ENCODE measurements at places on chromosomes 7 and 10. TPM values are rescaled to one million over a fixed set of nuclear protein-coding genes. Genes with fewer than 3 reads are reported as not detected.

CHN2 gene
- 48.0 TPM for total RNA-seq

FGFR2 gene
- total RNA-seq, result 33.7 TPM

- DNase-seq, result no peak
Measured at GRCh38 chr10:47091421-47091820, 180.2 kb downstream of the PTPN20 start.

TLL2 gene
- not detected for total RNA-seq

ADAM12 gene
- total RNA-seq, result 0.63 TPM

- no peak for DNase-seq
Measured at GRCh38 chr7:78690174-78690573, 763.3 kb downstream of the MAGI2 start.

DNA sequence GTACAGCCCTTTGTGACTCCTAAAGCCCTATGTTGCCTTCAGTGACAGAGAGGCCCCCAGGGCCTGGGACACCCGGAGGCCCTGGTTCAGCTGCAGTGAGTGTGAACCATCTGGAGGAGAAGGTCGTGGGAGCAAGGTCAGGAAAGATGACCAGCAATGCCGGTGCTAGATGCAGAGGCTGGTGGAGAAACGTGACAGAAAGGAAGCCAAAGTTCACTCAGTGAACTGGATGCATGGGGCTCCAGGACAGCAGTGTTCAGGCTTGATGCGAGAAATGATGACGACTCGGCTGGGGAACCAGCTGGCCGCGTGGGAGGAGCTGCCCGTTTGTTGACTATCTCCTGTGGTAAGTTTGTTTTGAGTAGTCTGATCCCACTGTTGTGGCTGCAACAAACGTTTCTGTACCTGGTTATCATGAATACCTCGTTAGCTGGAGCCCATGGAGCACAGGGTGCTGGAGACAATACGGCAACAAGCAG, 54.1 kb upstream of the MKRN1 start:
- peak; percentile 80 for DNase-seq

DNA sequence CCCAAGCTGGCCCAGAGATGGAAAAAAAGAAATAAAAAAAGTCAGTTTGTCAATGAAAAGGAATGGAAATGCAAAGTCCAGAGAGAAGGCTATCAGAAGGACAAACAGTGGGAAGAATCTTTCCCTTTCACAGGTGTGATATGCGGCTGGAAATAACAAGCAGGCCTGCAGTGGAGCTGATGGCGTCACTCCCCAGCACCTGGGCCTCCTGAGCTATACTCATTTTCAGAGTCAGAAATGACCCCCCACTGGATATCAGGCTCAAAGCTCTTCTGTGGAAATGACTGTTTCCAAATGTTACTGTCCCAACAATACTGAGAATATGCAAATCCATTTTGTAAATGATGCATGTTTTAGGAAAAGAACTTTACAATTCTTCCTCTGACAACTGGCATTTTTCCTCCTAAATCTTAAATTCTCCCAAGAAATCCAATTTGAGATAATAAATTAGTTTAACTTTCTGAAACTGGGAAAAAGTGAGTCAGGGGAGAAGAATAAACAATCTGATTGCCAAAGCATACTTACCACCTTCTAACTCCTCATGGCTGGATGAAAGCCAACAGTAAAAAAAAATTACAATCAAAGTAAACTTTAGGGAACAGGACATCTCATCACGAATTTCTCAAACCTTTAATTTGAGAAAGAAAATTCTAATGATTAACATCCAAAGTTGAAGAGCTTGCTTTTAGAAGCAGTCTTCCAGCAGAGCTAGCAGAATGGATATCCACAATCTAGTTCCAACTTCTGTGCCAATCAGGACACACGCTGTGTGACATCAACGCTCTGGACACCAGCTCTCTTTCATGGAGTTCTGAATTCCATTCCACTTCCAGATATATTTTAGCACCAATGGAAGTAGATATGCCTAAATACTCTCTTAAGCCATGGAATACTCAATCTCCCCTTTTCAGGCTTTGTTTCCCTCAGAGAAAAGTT, 5.3 kb upstream of the CUZD1 start:
- no peak for DNase-seq

DNA sequence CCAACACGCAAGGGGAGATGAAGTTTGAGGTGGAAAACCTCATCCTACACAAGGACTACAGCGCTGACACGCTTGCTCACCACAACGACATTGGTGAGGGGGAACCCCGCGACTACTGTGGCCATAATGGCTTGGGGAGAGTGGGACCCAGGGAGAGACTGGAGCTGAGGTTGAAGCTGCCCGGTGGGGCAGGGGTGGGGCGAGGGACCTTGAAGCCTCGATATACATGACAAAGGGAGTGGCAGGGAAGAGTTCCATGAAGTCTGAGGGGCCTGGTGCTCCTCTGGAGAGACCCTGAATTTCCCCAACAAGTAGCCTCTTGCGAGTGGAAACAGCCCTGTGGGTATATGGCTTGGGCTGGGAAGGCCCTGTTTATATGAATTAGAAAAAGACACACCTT, 3.1 kb downstream of the PLAU start:
- no peak for DNase-seq

GRCh38 chr10:131885391-131886165, 15.2 kb upstream of the PPP2R2D start:
- peak; percentile 79 for DNase-seq

GRCh38 chr7:102152672-102153598, 133.7 kb upstream of the SH2B2 start:
- no peak for DNase-seq

DNA sequence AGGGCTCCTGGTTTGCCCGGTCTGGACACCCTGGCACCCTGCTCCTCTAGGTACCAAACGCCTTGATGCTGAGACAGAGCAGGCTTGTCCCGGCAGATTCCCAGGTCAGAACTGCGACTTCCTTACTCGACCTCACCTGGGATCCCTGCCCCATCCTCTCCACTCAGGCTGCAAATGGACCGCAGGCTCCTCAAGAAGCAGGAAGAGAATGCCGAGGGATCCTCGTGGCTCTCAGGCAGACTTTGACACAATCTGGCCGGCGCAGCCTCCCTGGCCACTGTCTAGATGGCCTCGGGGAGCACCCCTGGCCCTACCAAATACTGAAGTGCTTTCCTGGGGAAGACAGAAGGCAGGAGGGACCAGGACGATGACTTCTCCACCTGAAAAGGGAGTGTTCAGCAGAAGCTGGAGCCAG, 421 bp upstream of the NODAL start:
- no peak for DNase-seq

NYAP1 gene
- total RNA-seq, result 0.35 TPM

DNA sequence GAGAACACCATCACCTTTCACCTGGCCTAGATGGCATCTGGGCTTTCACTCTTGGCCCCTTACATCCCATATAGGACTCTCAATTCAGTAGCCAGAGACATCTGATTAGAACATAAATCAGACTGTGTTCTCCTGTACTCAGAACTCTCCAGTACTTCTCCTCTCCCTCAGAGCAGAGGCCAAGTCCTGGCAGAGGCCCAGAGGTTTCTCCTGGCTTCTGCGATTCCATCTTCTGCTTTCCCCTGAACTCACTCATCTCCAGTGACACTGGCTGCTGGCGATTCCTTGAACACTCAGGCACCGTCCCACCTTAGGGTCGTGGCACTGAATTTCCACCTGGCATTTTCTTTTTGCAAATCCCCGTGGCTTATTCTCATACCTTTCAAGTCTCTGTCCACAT, 4.9 kb upstream of the NEUROD6 start:
- DNase-seq, result no peak

- DNase-seq, result no peak
Measured at GRCh38 chr7:46247664-46248063, 326.6 kb upstream of the IGFBP3 start.

DNA sequence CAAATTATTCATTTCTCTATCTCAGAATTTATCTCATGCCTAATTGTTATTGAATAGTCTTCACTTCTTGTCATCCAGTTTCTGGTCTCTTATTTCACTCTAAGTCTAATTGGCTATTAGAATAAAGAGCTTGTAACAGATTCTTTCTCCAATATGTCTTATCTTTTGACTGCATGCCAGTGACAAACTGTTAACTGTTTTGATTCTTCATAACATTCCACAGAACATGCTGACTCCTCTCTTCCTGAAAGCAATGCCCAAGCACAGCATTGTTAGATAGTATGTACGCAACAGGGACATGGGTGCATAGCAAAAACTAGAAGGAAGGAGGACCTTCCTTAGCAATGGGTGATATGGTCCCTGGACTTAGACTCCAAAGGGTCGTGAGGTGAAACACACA, 65.4 kb downstream of the TRUB1 start:
- no peak for DNase-seq

- no peak for DNase-seq
Measured at GRCh38 chr10:7487528-7487927, 76.7 kb upstream of the SFMBT2 start.

OR2A7 gene
- total RNA-seq, result 5.3 TPM

GRCh38 chr7:83524277-83525075, 124.5 kb downstream of the SEMA3E start:
- no peak for DNase-seq

GRCh38 chr7:39536951-39537350, 29.3 kb upstream of the YAE1 start:
- DNase-seq, result no peak

DNA sequence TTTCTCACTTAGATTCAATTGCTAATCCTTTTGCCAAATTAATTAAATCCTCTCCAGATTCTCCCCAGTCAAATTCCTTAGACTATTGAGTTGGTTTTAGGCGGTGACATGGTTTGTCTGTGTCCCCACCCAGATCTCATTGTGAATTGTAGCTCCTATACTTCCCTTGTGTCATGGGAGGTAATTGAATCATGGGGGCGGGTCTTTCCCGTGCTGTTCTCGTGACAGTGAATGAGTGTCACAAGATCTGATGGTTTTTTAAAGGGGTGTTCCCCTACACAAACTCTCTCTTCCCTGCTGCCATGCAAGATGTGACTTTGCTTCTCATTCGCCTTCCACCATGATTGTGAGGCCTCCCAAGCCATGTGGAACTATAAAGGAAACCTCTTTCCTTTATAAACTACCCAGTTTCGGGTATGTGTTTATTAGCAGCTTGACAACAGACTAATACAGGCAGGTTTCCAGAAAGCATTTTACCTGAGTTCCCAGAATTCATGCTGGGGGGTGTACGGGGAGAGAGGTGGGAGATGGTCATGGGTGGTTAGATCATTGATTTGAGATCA, 44.7 kb upstream of the GARS1 start:
- DNase-seq, result no peak

- DNase-seq, result peak; percentile 85
Measured at GRCh38 chr10:70890917-70891431, 2.6 kb upstream of the PCBD1 start.

TCAF2 gene
- 2.2 TPM for total RNA-seq

DNA sequence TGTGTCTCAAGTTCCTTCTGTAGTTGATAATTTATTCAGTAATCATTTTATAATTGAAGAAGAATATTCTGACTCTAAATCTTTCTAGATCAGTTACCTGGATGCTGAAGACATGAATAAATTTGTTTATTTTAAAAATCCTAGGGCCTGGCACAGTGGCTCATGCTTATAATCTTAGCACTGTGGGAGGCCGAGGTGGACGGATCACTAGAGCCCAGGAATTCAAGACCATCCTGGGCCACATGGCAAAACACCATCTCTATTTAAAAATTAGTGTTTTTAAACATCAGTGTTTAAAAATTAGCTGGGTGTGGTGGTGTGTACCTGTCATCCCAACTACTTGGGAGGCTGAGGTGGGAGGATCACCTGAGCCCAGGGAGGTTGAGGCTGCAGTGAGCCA, 9.3 kb downstream of the POR start:
- no peak for DNase-seq

ZNF32 gene
- total RNA-seq, result 16.1 TPM

DNA sequence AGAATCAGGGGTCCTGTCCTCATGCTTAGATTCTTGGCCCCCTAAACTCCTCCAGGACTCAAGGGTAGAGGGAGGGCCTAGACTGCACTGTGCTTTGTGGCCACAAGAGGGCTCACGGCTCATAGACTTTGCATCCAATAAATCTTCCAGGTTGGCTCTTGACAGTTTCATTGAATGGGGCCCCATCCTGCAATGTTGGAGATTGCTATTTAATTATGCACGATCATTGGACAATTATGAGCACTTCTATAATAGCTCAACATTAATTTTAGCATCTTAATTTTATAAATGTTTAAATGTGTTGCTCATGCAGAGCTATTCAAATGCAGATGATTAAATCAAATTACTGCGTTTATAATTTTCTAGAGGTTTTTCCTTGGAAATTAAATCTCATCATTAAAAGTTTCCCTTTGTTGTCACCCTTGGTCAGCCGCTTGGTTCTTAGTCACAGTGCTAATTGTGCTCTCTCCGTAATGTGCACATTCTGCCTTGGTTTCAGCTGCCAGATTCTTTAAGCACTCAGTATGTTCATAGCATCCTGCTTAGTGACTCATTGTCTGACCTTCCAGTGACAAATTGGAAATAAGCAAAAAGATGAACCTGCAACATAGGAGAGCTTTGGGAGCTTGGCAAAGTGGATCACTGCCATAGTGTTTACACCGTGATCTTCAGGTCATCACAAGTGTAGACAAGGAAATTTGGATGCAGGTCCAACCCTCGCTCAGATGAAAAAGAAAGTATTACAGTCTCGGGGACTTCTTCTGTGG, 33.4 kb upstream of the PLPP4 start:
- DNase-seq, result peak; percentile 49

- DNase-seq, result no peak
Measured at GRCh38 chr10:43595739-43596298, 10.4 kb upstream of the ZNF485 start.

DNA sequence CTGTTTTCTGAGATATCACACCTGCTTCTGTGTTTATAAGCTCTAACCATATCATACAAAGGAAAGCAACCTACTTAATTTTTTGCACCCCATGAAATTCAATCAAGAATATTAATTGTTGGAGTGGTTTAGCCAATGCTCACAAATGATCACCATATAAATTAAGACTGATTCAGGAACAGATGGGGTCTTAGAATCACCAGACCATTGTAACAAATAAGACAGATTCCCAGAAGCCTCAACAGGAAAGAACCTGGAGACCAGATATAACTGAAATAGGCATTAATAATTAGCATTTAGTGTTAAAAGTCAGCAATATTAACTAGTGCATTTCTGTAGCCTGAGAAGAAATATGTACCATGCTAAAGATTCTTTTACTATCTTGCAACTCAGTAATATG, 73.6 kb downstream of the SLC13A1 start:
- DNase-seq, result no peak
